Renal pelvis (tissue), 12 donors: ENCODE measurements at places on chromosomes 7 and 10.

DNA sequence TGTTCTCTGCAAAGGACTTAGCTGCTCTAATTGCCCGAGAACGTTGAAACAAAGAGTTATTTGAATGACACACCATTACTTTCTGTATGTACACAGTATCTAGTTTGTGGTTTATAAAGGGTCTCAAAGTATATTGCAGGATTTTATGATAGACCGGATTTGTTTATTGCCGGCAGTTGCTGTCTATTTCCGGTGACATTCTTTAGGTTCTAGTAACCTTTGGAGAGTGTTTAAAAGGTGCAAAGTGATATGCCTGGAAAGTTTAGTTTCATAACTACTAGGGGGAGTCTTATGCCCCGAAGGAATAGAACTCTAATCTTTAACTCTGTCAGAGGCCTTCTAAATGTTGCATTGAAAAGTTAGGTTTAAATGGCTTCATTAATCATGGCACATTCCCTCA lies 63.8 kb downstream of the PAPSS2 start:
- DNase-seq = peak; percentile 11

GRCh38 chr7:3356173-3356572 lies 55.1 kb downstream of the SDK1 start:
- DNase-seq = no peak

DNA sequence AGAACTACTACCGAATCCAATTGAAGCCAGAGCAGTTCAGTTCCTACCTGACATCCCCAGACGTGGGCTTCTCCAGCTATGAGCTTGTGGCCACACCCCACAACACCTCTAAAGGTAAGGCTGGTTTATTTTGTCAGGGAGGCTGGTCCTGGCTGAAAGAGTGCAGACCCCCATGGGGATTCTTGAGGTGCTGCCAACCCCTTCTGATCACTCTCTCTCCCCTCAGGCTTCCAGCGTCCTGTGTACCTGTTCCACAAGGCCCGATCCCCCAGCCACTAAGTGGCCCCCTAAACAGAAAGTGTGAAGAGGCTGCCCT lies 3.1 kb downstream of the PPP1R35 start:
- no peak for DNase-seq

- DNase-seq = no peak
Observed at GRCh38 chr7:79332091-79332490, 121.4 kb downstream of the MAGI2 start.

DNA sequence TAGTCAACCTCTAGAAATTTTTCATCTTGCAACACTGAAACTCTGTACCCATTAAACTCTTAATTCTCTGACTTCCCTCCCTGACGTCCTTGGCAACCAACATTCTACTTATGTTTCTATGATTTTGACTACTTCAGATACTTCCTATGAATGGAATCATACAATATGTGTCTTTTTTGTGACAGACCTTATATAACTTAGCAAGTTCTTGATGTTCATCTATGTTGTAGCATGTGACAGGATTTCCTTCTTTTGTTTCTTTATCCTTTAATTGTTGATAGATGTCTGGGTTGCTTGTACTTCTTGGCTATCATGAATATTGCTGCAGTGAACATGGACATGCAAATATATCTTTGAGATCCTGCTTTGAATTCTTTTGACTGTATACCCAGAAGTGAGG lies 240.8 kb downstream of the ADK start:
- DNase-seq = no peak

- no peak for DNase-seq
Observed at GRCh38 chr10:9175200-9175599, 1120.7 kb downstream of the GATA3 start.

DNA sequence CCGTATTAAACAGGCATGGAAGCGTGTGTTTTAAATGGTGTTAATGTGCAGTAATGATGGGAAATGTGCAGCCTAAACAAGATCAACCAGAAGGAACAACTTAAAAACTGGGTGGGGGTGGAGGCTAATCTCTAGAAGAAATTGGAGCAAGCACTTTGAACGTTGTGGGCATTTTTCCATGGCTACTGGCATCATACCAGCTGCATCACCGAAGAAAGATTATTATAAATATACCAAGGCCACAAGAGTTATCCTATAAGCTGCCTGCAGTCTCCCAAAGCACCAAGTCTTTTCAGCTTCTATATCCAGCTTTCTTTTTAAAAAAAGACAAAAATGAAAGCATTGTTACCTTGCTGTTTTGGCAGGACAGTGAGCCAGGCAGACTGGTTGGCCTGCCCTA lies 79.9 kb downstream of the FGFR2 start:
- no peak for DNase-seq

DNA sequence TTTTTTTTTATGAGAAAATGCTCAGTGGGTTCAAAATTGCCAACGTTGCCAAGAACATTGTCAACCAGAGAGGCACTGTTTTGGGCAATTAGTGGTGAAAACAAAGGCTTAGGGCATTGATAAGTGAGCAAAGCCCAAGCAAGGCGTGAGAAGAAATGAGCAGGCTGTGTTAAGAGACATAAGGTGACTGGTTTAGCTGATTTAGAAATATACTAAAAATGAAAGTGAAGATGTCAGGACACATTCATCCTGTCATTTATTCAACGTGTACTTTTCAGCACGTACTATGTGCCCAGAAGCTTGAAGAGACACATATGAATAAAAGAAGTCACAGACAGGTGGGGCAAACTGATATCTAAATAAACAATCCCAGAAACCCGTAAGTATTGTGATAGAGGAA lies 31.8 kb downstream of the AOAH start:
- no peak for DNase-seq

GRCh38 chr7:78620920-78621319 lies 822.3 kb downstream of the PHTF2 start:
- DNase-seq = peak; percentile 31

DNA sequence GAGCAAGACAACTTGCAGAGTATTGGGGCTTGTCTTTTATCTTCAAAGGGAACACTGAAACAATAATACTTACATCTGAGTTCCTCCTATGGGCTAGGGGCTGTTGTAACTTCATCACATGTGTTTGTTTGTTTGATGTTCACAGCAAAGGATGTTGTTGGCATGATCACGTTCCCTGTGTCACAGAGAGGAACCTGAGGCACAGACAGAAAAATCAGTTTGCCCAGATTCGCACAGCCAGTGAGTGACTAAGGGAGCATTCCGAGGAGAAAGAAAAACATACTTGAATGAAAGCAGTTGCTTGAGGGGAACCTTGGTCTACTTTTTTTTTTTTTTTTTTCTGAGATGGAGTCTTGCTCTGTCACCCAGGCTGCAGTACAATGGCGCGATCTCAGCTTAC lies 87.2 kb upstream of the PFKP start:
- DNase-seq = no peak

GRCh38 chr7:137772748-137773147 lies 74.0 kb downstream of the DGKI start:
- no peak for DNase-seq

GRCh38 chr7:129612112-129613015 lies 844 bp downstream of the NRF1 start:
- DNase-seq = peak; percentile 49

- no peak for DNase-seq
Observed at GRCh38 chr7:124934841-124935240, 5.2 kb upstream of the POT1 start.

- no peak for DNase-seq
Observed at GRCh38 chr10:117928741-117929140, 118.0 kb downstream of the RAB11FIP2 start.

GRCh38 chr7:66930341-66930740 lies 9.3 kb downstream of the TMEM248 start:
- peak; percentile 17 for DNase-seq

DNA sequence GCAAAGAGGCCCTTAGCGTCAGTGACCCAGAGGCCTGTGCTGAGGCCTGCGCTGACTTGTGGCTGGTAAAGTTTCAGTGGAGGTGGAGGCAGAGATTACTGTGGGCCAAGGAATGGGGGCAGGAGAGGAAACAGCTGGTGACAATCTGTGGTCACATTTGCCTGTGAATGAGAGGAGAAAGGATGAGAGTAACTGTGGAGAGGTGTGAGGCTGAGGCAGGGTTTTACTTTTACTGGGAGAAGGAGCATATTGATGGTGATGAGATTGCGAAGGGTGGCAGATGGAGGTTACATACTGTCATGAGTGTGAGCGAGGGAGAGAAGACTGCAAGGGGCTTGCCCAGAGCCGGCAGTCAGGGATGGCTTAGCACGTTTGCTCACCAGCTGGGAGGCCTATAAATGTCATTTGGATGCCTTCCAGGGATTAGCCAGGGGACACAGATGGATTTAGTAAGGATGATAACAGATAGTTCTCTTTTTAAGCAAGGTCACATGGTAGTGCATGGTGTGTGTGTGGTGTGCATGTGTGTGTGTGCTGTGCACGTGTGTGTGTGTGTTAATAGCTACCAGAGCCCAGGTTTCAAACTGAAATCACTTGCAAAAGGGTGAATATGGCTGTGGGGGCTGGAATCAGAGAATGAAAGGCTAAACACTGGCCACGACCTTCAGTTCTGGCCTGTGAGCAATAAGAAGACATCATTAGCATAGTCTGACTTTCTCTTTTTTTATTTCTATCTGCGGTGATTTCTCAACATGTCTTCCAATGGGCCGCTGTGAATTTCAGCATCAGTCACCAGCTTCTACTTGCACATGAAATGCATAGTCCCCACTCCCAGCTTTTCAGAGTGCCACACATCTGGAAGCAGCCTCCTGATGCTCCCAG lies 291.5 kb upstream of the ZNF32 start:
- DNase-seq = no peak

GRCh38 chr10:75469006-75469616 lies 37.7 kb downstream of the LRMDA start:
- DNase-seq = no peak

- no peak for DNase-seq
Observed at GRCh38 chr10:125144693-125145623, 15.4 kb downstream of the CTBP2 start.

GRCh38 chr7:11612737-11613136 lies 219.3 kb downstream of the THSD7A start:
- no peak for DNase-seq

DNA sequence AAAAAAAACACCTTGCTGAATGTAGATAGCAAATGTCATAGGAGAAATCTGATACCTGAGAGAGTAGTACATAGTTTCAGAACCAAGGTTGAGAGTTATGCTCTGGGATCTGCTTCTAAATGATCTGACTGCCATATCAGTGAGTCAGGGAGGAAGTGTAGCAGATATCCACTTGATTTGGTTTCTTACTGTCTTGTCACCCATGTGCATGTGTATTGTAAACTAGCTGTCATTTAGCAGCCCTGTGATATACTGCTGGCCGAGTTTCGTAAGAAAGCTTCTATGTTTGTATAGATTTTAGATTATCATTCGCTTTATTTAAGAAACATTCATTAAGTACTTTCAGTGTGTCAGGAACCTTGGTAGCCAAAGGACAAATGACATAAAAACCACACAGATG lies 42.0 kb downstream of the SP4 start:
- no peak for DNase-seq

DNA sequence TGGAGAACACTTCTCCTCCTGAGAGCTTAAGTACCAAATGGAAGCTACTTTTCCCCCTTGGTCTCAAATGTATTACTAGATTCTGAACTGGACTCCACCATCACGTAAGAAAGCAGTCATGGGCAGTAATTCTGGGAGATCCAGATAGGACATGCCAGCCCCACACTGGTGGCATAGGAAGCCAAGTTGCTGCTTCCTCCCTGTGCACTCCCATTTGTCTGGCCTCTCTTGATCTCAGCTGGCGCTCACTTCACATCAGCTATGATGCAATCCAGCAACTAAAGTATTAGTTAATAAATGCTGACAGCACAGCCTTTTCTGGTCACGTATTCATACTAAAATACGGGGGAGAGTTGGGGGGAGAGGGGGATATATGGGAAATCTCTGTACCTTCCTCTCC lies 3.4 kb upstream of the IL6 start:
- no peak for DNase-seq

- no peak for DNase-seq
Observed at GRCh38 chr10:58352956-58353610, 18.3 kb downstream of the UBE2D1 start.

- DNase-seq = no peak
Observed at GRCh38 chr10:61998937-61999336, 97.4 kb downstream of the ARID5B start.

DNA sequence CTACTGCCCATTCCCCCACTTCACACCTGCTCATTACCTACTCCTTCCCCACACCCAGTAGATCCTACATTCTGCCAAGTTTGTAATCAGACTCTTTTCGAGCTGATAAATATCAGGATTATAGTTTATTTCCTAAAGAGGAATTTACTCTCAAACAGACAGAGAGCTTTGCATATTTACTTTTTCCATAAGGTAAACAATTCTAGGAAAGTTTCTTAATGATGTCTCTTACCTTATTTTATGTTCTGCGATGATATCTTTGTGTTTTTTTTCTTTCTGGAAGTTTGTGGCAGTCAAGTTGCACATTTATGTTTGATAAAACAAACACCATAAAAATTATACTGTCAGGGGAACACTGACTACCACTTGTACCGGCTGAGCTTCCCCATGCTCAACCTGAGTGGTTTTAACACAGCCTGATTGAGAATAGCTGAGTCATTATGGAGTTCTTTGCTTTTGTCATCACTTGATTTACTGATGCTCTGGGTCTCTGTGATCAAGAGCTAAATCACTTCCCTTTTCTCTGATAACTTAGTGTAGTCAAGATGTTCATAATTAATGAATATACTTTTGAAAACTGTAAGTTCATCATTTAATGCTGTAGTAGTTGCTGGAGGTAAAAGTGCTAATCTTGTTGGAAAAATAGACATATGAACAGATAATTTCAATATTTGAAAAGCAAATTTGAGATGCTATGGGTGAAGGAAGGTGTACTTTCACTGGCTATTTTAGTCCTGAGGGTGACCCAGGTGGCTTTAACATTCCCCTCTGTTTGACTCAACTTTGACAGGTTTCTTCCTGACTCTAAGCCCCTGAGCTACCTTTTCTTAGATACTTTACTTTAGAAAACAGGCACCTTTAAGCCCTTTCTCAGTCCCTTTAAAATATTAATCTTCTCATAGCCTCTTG lies 1034.5 kb upstream of the LRRTM3 start:
- DNase-seq = no peak

GRCh38 chr7:55555160-55555559 lies 17.1 kb downstream of the VOPP1 start:
- no peak for DNase-seq

- DNase-seq = no peak
Observed at GRCh38 chr7:153151766-153152165, 392.2 kb downstream of the ACTR3B start.
